Cardiac fibroblast (primary cell): ENCODE measurements at places on chromosomes 3 and 15.

GRCh38 chr3:57688291-57688690 is 4.6 kb downstream of the DENND6A start:
- DNase-seq = no peak

- DNase-seq = no peak
Observed at GRCh38 chr15:67358391-67358790, 103.8 kb downstream of the IQCH start.

GRCh38 chr3:149292666-149293065 is 40.8 kb downstream of the TM4SF18 start:
- DNase-seq = no peak

DNA sequence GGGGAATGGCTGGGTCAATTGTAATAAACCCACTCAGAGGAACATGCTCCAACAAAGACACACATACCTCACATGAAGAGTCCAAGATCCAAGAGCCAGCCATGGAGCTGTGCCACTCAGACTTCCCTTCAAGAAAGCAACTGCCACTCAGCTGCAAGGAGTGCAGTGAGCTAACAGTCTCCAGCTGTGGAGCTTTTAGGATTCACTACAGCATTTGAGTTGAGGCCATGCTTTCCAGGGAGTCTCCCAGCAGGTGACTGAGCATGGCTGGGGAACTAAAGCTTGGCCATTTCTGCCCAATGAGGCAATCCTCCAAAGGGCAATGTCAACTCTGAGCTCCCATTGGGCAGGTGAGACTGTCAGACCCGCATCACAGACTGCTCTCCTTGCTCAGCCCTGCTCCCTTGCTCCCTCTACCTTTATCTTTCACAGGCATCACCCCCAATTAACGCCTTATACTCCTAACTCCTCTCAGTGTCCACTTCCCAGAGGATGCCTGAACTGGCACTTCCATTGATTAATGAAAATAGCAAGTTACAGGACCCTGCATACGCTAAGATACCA is 165.3 kb upstream of the CTNNB1 start:
- no peak for DNase-seq

- peak; percentile 98 for DNase-seq
Observed at GRCh38 chr3:11600501-11601282, 43.0 kb downstream of the VGLL4 start.

DNA sequence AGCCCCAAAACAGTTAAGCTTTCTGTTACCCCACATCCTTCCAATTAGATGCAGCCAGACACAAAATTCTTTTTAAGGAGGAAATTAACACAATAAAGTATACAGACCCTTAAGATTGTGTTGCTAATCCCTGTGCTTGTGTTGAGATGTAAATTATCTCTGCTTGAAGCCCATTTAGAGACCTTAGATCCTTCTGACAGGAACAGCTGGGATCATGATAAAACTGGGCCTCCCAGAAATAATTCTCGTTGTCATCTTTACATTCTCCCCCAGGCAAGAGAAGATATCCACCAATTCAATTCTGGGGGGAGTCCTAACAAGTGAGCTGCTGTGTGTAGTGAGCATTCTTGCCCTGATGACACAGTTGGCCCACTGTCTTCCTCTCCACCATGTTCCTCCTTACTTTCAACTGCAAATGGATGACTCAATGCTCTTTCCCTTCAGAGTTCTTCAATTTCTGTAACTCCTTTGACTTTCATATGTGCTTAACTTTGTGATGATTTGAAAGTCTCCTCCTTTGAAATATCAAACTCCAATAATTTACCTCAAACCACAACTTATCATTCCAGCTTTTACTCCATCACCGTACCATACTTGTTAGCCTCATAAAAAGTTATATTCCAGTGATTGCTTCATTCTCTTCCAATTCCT is 186.6 kb downstream of the RAP2B start:
- DNase-seq = no peak

DNA sequence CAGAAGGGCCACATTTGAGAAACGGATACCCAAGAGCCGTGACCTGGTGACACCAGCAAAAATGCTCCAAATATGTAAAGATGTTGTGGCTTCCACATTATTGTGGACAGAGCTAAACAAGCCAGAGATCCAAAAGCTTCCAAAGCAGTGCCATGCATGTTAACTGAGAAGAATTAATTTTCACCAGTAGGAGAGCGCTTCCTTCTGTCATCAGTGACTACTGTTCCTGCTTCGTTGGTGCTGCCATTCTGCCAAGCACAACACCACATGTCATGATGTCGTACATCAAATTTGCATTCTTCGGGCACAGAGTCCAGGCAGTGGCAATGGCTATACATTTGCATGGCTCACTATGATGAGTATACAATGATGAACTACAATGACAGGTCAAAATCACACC is 19.1 kb upstream of the CHST2 start:
- DNase-seq = no peak

- no peak for DNase-seq
Observed at GRCh38 chr15:67902579-67903009, 62.7 kb upstream of the RNU6-1 start.

GRCh38 chr3:66348704-66349103 is 127.9 kb downstream of the SLC25A26 start:
- peak; percentile 20 for DNase-seq

DNA sequence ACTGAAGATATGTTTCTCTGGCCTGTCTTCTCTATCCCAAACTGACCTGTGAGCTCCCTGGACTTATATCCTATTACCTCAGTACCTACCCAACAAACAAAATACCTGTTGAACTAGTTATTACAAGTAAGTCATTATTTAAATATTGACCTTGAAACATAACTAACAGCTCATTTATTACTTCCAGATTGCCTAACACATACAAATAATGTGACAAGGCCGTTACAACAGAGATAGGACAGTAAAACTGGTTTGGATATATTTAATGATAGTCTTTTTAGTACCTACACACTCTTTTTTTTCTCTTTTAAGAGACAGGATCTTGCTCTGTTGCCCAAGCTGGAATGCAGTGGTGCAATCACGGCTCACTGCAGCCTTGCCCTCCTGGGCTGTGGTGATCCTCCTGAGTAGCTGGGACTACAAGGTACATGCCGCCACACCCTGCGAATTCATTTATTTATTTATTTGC is 145.0 kb downstream of the ADAM10 start:
- no peak for DNase-seq

GRCh38 chr3:52039426-52039825 is 16.9 kb downstream of the DUSP7 start:
- DNase-seq = no peak

DNA sequence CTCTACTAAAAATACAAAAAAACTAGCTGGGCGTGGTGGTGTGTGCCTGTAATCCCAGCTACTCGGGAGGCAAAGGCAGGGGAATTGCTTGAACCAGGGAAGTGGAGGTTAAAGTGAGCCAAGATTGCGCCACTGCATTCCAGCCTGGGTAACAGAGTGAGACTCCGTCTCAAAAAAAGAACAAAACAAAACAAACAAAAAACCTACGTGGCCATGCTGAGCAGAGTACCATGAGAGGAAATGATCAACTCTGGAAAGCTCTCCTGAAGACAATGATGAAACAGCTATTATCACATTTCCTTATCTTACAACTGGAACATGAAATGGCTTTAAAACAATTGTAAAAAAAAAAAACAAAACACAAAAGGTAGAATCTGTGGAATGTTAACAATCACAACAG is 75.2 kb downstream of the CHSY1 start:
- peak; percentile 84 for DNase-seq

GRCh38 chr3:160554980-160555379 is 10.4 kb downstream of the KPNA4 start:
- DNase-seq = no peak

GRCh38 chr15:70701891-70702568 is 61.3 kb downstream of the UACA start:
- peak; percentile 60 for DNase-seq

GRCh38 chr3:61897848-61898247 is 336.5 kb downstream of the PTPRG start:
- no peak for DNase-seq

DNA sequence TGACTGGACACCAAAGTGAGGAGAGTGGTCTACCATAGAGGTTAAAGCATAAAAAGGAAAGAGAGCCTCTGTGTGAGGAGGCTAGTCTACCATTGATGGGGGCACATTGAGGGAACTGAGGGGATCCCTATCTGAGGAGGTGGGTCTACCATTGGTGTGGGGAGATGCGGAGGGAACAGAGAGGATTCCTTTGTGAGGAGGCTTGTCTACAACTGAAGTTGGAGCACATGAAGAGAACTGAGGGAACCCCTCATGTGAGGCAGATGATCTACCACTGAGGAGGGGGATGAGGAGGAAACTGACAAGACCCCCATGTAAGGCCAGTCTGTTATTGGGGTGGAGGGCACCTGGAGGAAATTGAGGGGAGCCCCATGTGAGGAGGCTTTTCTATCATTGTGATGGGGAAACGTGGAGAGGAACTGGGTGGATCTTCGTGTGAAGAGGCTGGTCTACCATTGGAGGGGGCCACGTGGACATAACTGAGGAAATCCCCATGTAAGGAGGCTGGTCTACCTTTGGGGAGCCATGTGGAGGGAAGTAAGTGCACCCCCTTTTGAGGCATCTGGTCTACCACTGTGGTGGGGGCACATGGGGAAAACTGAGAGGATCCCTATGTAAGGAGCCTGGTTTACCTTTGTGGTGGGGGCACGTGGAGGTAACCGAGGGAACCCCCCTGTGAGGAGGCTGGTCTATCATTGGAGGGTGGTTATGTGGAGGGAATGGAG is 160.1 kb downstream of the FBLN2 start:
- DNase-seq = no peak

GRCh38 chr3:11226042-11226370 is 46.2 kb upstream of the ATG7 start:
- no peak for DNase-seq

GRCh38 chr3:42705962-42706585 is 3.5 kb upstream of the HHATL start:
- DNase-seq = no peak

DNA sequence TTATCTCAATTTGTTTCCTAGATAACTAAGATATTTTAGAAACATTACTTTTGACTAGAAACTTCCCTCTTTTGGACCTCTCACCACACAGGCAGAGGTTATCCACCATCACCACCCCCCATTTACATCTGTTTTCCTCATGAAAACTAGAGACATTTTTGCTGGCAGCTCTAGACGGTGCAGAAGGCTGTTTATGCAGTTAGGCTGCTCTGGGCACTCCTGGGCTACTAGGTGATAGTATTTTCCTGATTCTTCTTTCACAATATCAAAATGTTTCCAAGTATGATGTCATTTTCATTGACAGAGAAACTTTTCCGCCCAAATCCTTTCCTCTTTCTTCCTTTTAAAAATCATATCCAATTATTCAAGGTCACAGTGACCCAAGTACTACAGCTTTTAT is 67.1 kb downstream of the PLOD2 start:
- DNase-seq = peak; percentile 51

GRCh38 chr3:194305356-194306108 is 45.6 kb downstream of the CPN2 start:
- DNase-seq = no peak

GRCh38 chr3:51777985-51778384 is 1.1 kb downstream of the IQCF6 start:
- no peak for DNase-seq
